Type B pancreatic cell (in vitro differentiated cells): ENCODE measurements at places on chromosomes 3 and 15. TPM values are rescaled to one million over a fixed set of nuclear protein-coding genes. Genes with fewer than 3 reads are reported as not detected.

SH2D7 gene
- total RNA-seq: not detected in 2 replicates

SPINK8 gene
- total RNA-seq: 1.5 TPM in 1 of 2 replicates, not detected in the other

SLMAP gene
- 55.1 and 71.0 TPM in 2 replicates for total RNA-seq

FRMD5 gene
- 3.8 and 5.7 TPM in 2 replicates for total RNA-seq

C3orf62 gene
- total RNA-seq: 5.6 and 10.7 TPM in 2 replicates

GOLGA6D gene
- 0.19 TPM in 1 of 2 replicates, not detected in the other for total RNA-seq

COL7A1 gene
- 17.6 and 32.3 TPM in 2 replicates for total RNA-seq

PRSS50 gene
- 1.1 and 1.2 TPM in 2 replicates for total RNA-seq

DNASE1L3 gene
- not detected in 2 replicates for total RNA-seq

CPNE9 gene
- total RNA-seq: 0.34 and 0.59 TPM in 2 replicates

SLTM gene
- total RNA-seq: 87.9 and 103 TPM in 2 replicates

P2RY12 gene
- not detected in 2 replicates for total RNA-seq

TPRG1 gene
- 11.6 and 24.2 TPM in 2 replicates for total RNA-seq

SLC6A6 gene
- total RNA-seq: 24.5 and 30.3 TPM in 2 replicates

CSPG4 gene
- 0.19 and 7.3 TPM in 2 replicates for total RNA-seq

BRK1 gene
- total RNA-seq: 132 and 147 TPM in 2 replicates

TMOD2 gene
- 6.7 and 8.3 TPM in 2 replicates for total RNA-seq

PATL2 gene
- total RNA-seq: 1.0 and 1.2 TPM in 2 replicates

GRK7 gene
- total RNA-seq: 0.10 TPM in 1 of 2 replicates, not detected in the other

SEMA3G gene
- 0.45 and 0.77 TPM in 2 replicates for total RNA-seq

MELTF gene
- total RNA-seq: 3.0 and 7.6 TPM in 2 replicates

GP5 gene
- total RNA-seq: 0.10 TPM in 1 of 2 replicates, not detected in the other

ERICH6 gene
- total RNA-seq: not detected in 2 replicates

LSAMP gene
- 17.0 and 64.9 TPM in 2 replicates for total RNA-seq

RBP2 gene
- 25.3 and 95.9 TPM in 2 replicates for total RNA-seq

AHSG gene
- 0.27 and 0.74 TPM in 2 replicates for total RNA-seq

NEDD4 gene
- 19.6 and 21.1 TPM in 2 replicates for total RNA-seq

GOLGA6B gene
- not detected in 2 replicates for total RNA-seq

SEMA7A gene
- 6.3 and 11.2 TPM in 2 replicates for total RNA-seq

SLC15A2 gene
- 3.4 and 4.9 TPM in 2 replicates for total RNA-seq

HTR3E gene
- not detected in 2 replicates for total RNA-seq

MUC20 gene
- 19.7 and 20.0 TPM in 2 replicates for total RNA-seq

GOLGA6L4 gene
- 3.8 and 5.5 TPM in 2 replicates for total RNA-seq

SYNM gene
- total RNA-seq: 2.2 and 4.1 TPM in 2 replicates

STAC gene
- total RNA-seq: 3.5 and 4.9 TPM in 2 replicates

TMEM207 gene
- total RNA-seq: not detected in 2 replicates

SLITRK3 gene
- total RNA-seq: 0.12 and 8.4 TPM in 2 replicates

GOLGA8T gene
- 0.19 and 0.99 TPM in 2 replicates for total RNA-seq

PRTG gene
- 14.3 and 51.7 TPM in 2 replicates for total RNA-seq

ANKRD63 gene
- total RNA-seq: 0.98 and 1.5 TPM in 2 replicates

TRH gene
- 0.74 and 5.3 TPM in 2 replicates for total RNA-seq
